Naive thymus-derived CD4-positive, alpha-beta T cell (primary cell): ENCODE measurements at places on chromosomes 16 and 17.

DNA sequence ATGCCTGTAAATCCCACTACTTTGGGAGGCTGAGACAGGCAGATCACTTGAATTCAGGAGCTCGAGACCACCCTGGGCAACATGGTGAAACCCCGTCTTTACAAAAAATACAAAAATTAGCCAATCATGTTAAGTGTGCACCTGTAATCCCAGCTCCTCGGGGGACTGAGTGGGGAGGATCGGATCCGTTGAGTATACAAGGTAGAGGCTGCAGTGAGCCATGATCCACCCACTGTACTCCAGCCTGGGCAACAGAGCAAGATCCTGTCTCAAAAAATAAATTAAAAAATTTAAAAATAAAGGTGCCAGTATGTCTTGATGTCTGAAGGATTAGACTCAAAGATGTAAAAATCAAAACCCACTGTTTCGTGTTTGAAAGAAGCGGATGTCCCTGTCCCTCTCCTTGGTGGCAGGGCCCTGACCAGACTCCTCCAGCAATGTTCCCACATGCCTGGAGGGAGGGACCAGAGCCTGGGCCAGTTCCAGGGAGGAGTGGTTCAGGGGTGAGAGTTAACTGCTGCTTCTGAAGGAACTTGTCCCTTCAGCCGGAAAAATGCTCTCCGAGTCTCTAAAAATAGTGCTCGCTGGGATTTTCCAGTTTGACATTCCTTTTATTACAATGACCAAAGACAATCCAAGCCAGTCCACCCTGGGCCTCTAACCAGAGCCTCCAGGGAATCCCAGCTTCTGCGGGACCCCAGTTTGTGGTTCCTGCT, 9.4 kb upstream of the CMTM4 start:
- DNase-seq: no peak

DNA sequence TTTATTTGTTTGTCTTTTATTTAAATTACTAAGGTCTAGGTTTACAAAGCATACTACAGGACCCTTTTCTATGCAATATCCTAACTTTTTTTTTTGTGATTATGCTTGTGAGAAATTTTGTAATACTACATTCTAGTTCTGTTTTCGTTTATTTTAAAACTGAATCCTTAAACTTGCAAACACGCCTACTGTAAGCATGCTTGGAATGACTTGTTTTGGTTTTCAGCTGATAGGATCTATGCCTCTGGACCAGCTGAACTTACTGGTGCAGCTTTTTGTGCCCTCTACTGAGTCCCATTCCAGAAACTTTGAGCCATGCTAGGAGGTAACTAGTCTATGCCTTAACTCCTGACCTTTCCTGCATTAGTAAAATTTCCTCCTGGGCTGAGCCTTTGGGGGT, 6.0 kb downstream of the PDP2 start:
- DNase-seq: no peak

GRCh38 chr17:28725660-28726225, 290 bp downstream of the TLCD1 start:
- DNase-seq: no peak

DNA sequence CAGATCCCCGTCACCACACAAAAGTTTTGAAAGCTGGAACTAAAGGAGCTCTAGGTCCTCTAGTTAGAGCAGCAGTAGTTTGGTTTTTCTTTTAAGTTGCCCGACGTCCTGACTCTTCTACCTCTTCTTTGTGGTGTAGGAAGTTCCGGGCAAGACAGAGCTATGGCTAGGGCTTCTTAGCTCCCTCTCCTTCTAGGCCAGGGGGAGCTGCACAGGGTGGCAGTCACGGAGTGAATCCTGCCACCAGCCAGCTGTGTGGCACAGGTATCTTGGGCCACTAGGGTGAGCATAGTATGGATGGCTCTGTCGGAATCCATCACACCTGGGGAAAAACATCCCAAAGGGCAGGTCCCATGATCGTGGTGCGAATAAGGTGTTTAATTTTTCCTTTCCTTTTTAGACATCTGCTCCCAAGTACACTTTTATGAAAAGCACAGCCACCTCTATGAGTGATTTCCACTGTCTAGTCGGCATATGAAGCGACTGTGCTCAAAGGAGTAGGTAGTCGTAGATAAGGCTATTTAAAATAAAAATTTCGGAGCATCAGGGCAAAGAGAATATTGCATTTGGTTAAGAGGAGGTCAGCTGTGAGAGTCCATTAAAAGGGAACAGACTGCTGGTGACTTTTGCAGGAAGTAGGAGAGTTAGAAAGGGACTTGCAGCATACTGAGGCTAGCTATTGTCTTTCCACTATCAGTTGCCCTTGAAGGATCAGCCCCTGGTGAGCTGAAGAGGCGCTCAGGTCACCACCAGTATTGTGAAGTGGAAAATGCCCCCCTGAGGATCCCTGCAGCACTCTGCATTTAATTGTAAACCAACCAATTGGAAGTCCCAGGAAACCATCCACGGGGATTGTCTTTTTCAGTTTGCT, 2.1 kb downstream of the PRKCA start:
- DNase-seq: no peak

GRCh38 chr16:84198401-84198800, 7.4 kb downstream of the ADAD2 start:
- no peak for DNase-seq

- peak; percentile 78 for DNase-seq
These were observed 4.0 kb downstream of the CMTM3 start for GRCh38 chr16:66608241-66609138.

GRCh38 chr16:74169066-74169465, 127.5 kb upstream of the PSMD7 start:
- DNase-seq: no peak

DNA sequence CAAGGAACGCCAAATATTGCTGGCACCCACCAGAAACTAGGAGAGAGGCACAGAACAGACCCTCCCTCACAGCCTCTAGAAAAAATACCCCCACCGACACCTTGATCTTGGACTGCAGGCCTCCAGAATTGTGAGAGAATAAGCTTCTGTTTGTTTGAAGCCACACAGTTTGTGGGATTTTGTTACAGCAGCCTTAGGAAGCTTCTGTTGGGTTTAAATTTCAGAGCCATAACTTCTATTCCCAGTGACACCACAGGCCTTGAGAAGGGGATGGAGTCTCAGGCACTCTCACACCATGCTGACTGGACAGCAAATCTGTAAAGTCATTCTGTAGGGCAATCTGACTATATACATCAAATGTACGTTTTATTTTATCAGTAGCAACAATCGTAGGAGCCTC, 38.6 kb downstream of the RNF112 start:
- no peak for DNase-seq

DNA sequence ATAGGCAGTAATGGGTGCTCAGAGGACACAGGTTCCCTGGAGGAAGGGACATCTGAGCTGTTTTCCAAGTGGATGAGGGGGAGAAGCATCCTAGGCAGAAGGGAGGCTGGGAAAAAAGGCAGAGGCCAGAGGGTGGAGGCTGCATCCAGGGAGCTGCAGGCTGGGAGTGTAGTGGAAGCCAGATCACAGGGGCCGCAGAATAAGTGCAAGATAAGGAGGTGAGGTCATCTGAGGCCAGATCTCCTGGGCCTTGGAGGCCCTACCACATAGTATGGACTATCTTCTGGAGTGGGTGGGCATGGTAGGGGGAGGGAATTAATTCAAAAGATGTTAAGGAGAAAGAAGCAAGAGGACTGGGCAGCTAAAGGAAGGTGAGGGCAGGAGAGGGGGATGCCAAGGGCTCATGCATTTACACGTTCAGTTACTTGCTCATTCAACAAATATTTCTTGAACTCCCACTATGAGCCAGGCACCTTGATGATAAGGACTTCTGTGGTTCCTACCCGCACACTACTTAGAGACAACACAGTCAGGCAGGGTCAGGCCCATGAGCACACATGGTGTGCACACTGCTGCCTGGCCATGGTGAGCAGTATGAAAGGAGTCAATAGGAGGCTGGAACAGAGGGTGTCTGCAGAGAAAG, 2.4 kb upstream of the RIPOR1 start:
- no peak for DNase-seq

- DNase-seq: peak; percentile 86
These were observed at the start of gene GIT1 for GRCh38 chr17:29589524-29590410. Gene GIT1 (minus strand): TSS chr17:29589648. CDS start chr17:29589378, 270 bp downstream.

- DNase-seq: peak; percentile 91
These were observed at the start of gene SYNGR2 for GRCh38 chr17:78168242-78168902. Gene SYNGR2 (plus strand): TSS chr17:78168581. CDS start chr17:78168617, 36 bp downstream.

- no peak for DNase-seq
These were observed 456.9 kb downstream of the TOX3 start for GRCh38 chr16:52090080-52090479.

DNA sequence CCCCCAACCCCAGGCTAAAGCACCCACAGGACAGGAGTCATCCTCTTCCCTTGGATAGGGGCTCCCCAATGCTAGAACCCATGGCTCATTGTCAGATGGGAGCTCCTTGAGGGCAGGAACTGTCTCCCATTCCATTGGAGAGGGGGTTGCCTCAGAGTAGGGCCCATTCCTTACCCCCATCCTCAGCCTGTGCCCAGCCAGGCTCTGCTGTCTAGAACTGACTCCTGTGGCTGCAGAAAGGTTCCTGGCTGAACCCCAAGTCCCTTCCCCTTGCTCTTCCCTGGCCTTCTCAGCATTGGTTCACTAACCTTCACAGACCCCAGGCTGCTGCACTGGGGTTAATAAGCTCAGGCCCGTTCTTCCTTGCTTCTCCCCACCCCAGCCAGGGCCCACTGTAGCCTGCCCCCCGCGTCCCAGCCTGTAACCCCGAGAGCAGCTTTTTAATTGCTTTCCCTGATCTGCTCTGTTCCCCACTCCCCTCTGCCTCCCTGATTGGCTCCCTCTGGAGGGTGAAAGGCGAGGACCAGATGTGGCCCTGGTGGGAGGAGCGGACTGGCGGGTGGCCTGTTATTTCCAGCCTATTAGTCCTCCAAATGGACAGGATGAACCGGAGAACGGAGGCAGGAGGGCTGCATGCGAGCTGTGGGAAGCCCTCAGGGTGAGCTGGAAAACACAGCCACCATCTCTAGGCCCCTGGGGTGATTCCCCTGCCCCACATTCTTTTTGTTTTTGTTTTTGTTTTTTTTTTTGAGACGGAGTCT, 6.0 kb upstream of the GFAP start:
- no peak for DNase-seq

DNA sequence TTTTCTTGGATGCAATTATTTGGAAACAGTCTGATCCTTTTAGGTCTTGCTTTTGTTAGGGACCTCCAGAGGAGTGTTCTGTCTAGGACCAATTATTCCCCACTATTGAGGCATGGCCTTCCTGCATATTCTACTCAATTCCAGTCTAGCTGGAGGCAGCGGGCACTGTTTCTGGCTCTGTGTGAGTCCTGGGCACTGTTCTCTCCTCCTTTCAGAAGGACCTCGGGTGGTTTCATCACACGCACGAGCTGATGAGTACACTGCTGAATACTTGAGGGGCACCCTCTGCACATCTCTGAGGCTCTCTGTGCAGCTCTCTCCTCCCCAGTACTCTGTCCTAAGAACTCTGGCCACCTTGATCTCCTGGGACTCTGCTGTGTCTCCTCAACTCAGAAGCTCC, 30.7 kb downstream of the DYNLL2 start:
- no peak for DNase-seq

DNA sequence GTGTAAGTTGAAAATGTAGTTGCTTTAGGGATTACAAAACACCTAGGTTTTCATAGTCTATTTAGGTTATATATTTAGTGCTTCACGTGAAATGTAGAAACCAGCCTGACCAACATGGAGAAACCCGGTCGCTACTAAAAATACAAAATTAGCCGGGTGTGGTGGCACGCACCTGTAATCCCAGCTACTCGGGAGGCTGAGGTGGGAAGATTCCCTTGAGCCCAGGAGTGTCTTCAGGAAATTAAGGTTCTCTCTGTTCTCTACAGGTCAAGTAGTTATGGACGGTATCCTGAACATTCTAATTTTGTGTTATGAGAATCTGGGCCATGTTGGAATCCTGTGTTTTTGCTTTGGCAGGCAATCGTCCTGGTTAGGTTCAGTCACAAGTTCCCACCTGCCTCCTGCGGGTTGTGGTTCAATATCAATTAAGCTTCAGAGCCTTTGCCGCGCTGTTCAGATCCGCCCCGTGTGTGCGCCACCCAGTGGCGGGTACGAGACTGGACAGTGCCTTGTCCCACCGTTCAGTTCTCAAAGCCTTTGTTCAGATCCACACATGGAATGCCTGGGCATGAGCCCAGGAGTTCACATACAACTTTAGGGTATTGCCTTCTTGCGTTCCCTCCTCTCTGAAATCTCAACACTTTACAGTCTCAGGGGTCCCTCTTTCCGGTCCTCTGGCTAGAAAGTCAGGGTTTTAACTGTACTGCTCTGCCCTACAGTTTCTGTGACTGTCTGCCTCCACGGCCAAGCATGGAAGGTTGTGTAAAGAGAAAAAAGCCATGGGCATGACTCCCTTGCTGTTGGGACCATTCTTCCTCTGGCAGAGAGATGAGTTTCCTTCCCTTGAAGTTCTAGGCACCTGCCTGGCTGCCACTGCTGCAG, 41.7 kb downstream of the HEATR6 start:
- peak; percentile 70 for DNase-seq

GRCh38 chr17:51901242-51901641, 257.3 kb downstream of the CA10 start:
- DNase-seq: no peak

GRCh38 chr16:20614186-20615141, 38.3 kb upstream of the ACSM2B start:
- DNase-seq: no peak

DNA sequence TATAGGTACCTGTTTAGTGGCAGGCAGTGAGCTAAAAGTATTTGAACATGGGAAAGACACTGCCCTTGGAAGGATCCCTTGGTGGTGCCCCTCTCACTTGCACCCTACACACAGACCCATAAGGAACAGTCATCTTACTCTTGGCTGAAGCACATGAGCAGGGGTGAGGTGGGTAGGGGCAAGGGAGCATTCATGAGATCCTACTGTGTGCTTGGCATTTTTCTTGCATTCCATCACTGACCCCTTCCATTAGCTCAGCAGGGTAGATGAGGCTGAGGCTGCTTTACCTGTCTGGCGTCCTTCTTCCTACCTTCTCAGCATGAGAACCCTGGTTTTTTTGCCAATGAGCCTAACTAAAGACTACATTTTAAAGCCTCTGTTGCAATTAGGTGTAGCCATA, 48.3 kb downstream of the CCT6B start:
- no peak for DNase-seq

GRCh38 chr16:59719121-59719520, 985.0 kb upstream of the GOT2 start:
- DNase-seq: no peak

GRCh38 chr17:45834471-45835396, 9.9 kb upstream of the SPPL2C start:
- no peak for DNase-seq

DNA sequence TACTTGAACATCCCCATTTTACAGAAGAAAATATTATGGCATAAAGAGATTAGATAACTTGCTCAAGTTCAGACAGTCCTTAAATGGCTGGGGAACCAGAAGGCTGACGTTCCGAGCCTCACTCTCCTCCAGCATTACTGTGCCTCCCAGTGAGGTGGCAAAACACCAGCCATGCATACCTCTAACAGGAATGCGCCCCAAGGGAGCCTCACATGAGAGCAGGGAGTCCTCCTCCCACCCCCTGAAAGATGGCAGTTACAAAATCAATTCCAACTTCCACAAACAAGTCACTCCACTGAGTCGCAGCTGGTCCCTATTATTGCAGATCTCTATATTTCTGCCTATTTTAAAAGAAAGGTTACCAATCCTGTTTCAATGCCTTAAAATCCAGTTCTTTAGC, 55.5 kb downstream of the ANKFY1 start:
- DNase-seq: no peak
